HFFc6 (cell line): ENCODE measurements at places on chromosomes 11 and 22. TPM values are rescaled to one million over a fixed set of nuclear protein-coding genes. Genes with fewer than 3 reads are reported as not detected.

The FOLH1 gene
- total RNA-seq = not detected in 3 replicates

The CRYBB2 gene
- 0.34 and 0.37 TPM in 2 replicates for total RNA-seq

The OR2D2 gene
- not detected in 3 replicates for total RNA-seq

The CALCB gene
- total RNA-seq = not detected in 3 replicates

The TREH gene
- 0.08 TPM in 1 of 2 replicates, not detected in the other for total RNA-seq

The CCDC73 gene
- total RNA-seq = not detected in 3 replicates

The MPZL3 gene
- 0.13 to 0.24 TPM in 2 of 3 replicates, not detected in the other for total RNA-seq

The FOLR1 gene
- 0.20 to 0.42 TPM (median 0.41 TPM) in 3 replicates for total RNA-seq
